Activated naive CD4-positive, alpha-beta T cell treated with Interleukin-2 at 50 U/mL for 16 hours (primary cell): ENCODE measurements at places on chromosomes 3 and 15.
A peak's percentile ranks its signal among the peaks of the same experiment; 100 is the strongest.

GRCh38 chr3:31613177-31613576 is 80.5 kb downstream of the STT3B start:
- DNase-seq, result no peak

DNA sequence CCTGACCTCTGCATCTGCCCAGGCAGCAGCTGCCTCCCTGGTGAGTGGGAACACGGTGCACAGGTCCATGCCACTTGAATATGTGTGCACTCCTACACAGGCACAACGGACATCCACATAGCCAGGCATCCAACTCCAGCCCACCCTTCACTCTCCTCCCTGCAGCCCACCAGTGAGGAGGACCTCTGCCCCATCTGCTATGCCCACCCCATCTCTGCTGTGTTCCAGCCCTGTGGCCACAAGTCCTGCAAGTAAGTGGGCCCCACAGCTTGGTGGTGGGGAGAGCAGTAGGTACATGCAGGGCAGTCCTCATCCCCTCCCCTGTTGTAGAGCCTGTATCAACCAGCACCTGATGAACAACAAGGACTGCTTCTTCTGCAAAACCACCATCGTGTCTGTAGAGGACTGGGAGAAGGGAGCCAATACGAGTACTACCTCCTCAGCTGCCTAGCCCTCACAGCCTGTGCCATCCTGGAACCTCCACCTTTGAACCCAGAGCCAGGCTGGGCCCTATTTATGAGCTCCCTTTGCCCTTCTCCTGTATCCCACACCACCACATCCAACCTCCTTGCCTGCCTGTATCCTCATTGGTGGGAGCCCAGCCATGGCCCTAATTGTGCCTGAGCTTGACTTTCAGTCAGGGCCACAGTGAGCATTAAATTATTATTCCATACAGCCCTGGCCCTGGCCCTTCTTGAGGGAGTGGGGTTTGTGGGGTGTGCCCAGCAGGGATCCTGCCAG is 1.5 kb upstream of the AMIGO3 start:
- no peak for DNase-seq

- DNase-seq, result no peak
Observed at GRCh38 chr15:73388256-73388781, 19.6 kb upstream of the HCN4 start.

- peak; percentile 88 for DNase-seq
Observed at GRCh38 chr15:72685925-72686794, at the start of the genes BBS4 and HIGD2B. Gene BBS4 (plus strand): TSS chr15:72686207. CDS start chr15:72686228, 21 bp downstream. Gene HIGD2B (minus strand): TSS chr15:72686182. CDS start chr15:72676374, 9,808 bp downstream.

GRCh38 chr15:48888836-48889235 is 10.9 kb downstream of the EID1 start:
- DNase-seq, result no peak

GRCh38 chr3:111747490-111747889 is 111.6 kb upstream of the PHLDB2 start:
- DNase-seq, result no peak

GRCh38 chr3:154228561-154229216 is 95.6 kb downstream of the DHX36 start:
- DNase-seq, result no peak

GRCh38 chr3:140529096-140529495 is 148.8 kb upstream of the TRIM42 start:
- DNase-seq, result no peak

DNA sequence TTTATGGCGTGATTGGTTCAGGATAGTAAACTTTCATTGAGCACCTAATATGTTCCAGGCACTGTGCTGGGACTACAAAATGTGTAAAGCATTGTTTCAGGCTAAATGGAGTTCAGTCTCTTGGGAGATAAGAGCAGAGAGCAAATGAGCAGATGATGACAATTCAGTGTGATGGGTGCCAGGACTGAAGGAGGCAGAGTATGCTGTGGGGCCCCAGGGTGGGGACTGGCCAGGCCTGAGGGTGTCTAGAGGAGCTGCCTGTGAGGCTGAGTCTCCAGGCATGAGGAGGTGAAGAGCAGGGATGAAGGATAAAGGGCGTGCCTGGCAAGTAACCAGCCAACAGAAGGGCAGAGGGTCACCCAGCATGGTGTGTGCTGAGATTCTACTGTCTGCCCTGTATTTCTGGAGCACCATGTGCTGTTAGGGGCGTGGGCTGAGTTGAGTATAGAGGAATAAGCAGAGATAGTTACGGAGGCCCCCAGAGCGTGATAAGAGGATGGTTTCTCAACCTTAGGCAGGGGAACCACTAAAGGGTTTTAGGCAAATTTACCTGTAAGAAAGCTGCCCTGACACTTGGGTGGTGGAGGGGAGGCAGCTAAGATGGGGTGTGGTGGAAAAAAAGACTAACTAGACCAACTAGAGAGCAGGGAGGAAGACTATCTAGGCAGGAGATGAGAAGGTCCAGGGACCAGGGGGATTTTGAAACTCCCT is 38.5 kb downstream of the EPHB1 start:
- no peak for DNase-seq

- no peak for DNase-seq
Observed at GRCh38 chr15:52870015-52870414, 79.9 kb upstream of the ONECUT1 start.

- DNase-seq, result no peak
Observed at GRCh38 chr15:55770261-55770660, 27.3 kb upstream of the PRTG start.

DNA sequence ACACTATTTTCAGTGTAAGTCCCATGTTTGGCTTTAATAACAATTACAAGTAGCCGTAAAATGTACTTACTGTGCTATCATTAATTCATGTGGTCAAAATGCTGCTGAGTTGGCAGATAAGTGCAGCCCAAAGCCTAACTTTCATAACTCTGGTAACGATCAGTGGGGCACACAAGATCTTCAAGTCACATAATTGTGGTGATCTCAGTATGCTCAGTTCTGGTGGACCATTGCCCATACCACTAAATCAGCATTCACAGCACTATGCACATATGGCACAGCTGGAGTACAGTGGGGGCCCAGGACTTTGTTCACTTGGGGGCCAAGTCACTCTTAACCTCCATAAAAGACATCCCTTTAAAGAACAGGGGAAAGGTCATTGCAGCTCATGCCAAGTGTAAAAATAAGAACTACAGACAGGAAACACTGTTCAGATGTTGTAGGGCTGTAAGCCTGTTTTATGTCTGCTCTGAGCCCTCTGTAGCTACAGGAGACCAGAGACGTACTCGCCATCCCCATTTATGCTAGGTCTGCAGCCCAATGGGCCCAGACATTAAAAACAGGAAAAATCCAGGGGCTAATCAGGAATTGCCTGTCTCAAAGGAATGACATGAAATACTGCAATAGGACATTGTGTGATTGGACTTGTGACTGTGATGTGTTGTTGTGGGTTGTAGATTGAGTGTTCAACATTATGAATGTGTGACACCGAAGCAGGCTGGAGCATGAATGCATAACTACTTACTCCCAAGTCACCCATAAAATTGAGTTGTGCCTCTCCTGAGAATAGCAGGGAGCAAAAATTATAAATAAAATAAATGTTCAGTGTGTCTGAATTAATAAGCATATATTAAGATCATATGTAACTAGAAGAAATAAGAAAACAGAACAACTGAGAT is 282.5 kb upstream of the EPHA3 start:
- DNase-seq, result no peak

DNA sequence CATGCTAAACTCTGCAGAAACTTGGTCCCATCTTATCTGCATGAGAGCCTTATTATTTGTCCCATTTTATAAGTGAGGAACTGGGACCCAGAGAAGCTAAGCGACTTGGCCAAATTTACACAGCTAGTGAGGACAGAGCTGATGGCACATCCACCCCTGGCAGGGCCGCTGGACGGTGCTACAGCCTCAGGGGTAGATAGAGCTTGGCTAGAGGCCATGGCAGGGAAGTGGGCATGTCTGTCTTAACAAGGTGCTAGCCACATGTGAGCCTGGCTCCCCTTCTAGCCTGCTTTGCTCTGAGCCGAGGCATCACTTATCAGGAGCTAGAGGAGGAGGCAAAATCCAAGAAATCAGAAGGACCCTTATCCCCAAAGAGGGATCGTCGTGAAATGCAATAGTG is 36.7 kb upstream of the SYNM start:
- DNase-seq, result no peak

DNA sequence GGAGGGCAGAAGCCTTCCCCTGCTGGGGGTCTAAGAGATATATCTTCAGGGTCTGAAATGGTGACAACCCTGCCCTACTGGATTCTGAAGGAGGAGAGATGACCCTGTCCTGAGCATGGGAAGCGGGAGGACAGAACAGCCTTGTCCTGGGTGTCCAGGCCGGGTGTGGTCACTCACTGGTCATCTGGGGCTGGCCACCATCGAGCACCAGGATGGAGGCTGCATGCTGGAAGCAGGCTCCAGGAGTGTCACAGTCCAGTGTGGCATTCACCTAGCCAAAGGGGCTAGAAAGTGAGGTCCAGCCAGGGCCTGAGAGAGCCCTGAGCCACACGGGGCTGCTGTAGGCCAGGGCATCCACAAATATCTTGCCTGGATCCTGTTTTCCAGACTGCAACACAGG is 5.2 kb downstream of the CDHR4 start:
- DNase-seq, result no peak

DNA sequence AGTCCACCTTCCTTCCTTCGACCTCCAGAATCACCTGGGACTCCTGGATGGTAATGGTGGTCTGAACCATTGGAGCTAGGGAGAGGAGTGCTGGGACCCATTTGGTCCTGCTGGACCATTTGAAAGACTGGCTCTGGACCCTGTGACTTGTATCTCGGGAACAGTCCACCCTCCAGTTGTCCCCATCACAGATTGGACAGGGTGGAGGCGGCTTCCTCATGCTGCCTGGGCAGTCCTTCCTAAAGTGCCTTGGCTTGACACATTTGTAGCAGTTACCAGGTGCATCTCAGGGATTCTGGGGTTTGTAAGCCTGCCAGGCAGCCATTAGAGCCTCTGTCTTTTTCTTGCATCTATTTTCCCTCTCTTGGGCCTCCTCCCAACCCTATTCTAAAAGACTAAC is 758.1 kb downstream of the NAALADL2 start:
- no peak for DNase-seq

GRCh38 chr15:89378296-89379151 is 43.9 kb upstream of the POLG start:
- DNase-seq, result no peak

GRCh38 chr3:179332240-179332639 is 9.4 kb downstream of the ZNF639 start:
- DNase-seq, result no peak

DNA sequence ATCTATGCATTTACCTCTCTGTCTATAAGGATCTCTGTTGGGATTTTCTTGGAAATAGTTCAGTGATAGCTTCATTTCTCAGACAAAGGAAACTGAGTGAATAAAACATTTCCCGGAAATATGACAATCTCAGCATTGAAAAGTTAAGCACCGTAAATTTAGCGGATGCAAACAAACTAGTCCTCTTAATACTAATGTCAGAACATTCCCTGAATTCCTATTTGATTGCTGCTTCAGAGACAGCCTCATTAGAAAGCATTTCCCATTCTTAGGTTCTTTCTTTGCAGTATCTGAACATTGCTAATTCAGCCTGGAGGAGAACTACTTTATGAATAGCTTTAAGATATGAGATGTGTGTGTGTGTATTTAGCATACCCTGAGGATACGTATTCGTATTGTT is 101.3 kb downstream of the NR2F2 start:
- no peak for DNase-seq

DNA sequence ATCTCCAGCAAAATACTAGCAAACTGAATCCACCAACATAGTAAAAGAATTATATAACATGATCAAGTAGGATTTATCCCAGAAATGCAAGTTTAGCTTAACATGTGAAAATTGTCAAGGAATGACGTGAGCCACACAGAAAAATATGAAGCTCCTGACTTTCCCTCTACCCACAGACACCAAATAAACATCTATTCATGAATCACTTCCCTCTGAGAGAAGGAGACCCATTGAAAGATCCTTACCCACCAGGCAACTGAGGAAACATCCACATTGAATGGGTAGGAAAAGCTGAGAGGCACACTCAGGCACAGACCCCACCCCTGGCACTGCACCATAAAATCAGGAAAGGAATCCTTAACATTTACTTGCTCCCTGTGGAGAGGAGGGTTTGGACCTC is 102.2 kb upstream of the MANF start:
- DNase-seq, result no peak

GRCh38 chr15:74252721-74253120 is 16.6 kb downstream of the CCDC33 start:
- DNase-seq, result no peak

GRCh38 chr3:162641317-162641716 is 1144.7 kb downstream of the OTOL1 start:
- DNase-seq, result no peak

DNA sequence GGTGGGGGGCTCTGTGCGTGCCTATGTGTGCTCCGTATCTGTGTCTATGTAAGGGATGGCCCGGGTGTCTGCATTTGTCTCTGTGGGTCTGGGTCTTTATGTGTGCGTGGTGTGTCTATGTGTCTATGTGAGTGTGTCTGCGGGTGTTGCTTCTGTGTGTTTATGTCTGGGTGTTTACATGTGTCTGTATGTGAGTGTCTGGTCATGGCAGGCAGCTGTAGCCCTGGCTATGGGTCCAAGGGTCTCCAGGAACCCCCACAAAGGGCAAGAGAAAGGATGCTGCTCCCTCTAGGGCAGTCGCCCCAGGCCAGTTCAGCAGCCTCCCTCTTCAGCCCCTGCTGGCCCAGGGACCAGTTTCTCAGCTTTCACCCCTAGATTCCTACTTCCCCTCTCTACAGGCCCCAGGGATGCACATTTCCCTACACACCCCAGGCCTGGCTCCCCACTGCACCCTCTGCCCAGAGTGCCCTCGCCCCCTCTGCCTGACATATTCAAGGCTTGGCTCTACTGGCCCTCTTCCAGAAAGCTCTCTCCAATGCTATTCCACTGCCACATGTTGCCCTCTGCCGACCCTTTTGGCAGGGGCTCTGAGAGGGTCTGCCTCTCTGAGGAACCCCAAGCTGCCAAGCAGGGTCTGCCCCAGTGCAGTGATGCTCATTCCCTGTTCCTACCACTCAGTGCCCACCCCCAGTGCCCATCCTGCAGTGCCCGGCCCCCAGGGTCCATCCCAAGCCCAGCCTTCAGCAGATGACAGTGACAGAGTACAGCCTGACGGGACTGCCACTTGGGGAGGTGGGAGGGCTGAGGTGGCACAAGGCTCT is 1.0 kb upstream of the MYL3 start:
- no peak for DNase-seq

GRCh38 chr3:36941162-36941561 is 3.7 kb downstream of the TRANK1 start:
- DNase-seq, result no peak

DNA sequence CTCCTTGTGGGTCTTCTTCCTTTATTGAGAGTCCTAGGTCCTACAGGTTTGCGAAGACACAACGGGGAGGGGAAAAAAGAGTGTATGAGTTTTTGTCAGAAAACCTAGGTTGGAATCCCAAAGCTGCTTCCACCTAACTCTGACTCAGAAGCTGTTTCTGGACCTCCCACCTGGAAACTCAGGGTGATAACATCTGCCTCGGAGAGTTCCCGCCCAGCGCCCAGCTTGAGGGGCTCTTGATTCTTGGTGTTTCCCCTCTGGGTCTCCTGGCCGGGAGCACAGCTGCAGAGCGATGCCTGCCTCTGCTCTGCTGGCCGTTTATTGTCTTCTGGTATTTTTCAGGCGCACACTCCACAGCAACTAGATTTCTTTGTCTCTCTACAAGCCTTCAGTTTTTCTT is 52.9 kb upstream of the MYZAP start:
- no peak for DNase-seq
